Mucosa of descending colon (tissue), 3 donors: ENCODE measurements at places on chromosomes 6 and 20. TPM values are rescaled to one million over a fixed set of nuclear protein-coding genes. Genes with fewer than 3 reads are reported as not detected.

TMEM244 gene
- not detected for total RNA-seq

- no peak for DNase-seq
These were observed 247.9 kb upstream of the BMP2 start for GRCh38 chr20:6519556-6519955.

DNA sequence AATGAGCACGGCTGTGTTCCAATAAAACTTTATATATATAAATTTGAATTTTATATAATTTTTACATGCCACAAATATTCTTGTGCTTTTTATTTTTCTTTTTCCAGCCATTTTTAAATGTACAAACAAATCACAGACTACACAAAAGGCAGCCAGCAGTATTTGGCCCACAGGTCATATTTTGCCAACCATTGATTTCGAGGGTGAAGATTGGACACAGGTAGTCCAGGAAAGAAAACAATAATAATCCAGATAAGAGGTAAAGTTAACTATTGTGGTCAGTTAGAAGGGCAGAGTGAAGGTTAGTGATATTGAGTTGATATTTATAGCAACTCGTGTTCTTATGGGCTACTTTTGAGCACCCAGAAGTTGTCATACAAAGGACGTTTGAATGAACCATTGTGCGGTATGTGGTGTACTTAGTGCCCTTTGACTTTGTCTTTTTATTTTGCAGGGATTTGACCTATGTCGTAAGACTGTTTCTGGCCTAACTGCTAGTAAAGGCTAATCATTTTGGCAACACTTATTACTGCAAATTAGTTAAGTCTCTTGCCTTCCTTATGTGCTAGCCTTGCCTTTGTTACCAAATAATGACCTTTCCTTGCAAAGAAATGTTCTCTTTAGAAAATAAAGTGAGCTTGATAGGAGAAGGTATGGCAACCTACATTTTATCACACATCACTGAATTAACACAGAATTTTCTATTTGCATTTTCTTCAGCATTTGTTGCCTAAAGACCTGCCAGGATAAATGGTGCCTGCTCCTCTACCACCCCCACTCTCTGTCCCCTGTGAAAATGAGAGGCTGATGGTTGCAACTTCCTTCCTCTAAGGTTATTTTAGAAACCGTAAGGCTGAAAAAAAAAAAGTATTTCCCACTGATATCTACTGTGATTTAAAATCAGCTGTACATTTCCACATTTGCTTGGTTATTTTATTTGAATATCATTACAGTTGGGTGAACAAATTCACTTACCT lies 493.9 kb upstream of the SOX4 start:
- no peak for DNase-seq

- peak; percentile 36 for DNase-seq
These were observed 19.4 kb upstream of the ITCH start for GRCh38 chr20:34343458-34344211.
